DMS53 (cell line): ENCODE measurements at places on chromosomes 3 and 15.

- no peak for DNase-seq
Observed at GRCh38 chr15:44084770-44085169, 110.3 kb downstream of the FRMD5 start.

- peak; percentile 94 for DNase-seq
Observed at GRCh38 chr15:62569460-62570404, 404.6 kb upstream of the C2CD4B start.

DNA sequence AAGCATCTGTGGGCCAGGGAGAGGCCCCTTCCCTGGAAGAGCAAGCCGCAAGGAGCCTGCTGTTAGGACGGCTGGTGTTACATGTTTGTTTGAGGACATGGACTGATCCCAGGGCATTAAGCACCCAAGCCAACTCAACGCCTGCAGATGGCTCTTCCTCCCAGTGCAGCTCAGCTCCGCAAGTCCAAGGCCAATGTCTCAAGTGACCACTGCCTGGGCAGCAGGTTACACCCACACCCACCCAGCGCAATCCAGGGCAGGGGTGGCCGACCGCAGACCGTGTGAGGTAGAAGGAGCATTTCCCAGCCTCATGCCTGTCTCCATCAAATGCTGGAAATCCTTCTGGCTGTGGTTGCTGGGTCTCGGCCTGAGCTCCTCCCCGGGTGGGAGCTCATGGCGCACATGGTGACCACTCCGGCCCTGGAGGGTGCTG is 14.5 kb downstream of the GP5 start:
- DNase-seq: no peak

DNA sequence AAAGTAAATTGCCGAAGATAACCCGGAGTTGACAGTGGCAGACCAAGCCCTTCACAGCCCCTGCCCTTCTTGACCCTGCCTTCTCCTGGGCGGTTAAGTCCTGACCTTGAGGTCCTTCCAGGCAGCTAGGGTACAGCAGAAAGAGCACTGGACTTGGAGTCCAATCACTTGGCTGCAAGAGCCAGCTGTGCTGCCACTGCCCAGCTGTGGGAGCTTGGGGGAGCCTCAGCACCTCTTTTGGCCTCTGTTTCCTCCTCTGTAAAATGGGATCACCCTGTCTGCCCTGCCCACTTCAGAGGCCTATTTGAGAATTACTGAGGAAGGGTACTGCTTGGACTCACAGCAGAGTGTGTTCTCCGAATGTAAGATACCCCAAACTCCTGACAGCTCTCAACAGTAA is 66.2 kb upstream of the SMAD6 start:
- no peak for DNase-seq

DNA sequence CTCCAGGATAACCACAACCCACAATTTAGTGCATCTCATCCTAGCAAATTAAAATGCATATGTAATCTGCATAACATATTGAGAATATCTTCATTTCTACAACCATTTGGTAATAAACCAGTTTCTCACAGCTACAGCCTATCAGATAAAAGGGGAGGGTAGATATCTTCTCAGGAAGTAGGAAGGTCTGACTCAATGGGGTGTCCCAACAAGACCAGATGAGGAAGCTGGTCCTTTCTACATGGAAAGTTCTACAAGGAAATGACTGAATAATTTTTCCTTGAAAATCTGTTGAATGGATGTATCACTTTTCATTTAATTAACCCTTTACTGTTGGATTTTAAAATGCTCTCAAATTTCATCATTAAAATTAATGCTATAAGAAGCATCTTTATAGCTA is 17.4 kb upstream of the TMPRSS7 start:
- no peak for DNase-seq

DNA sequence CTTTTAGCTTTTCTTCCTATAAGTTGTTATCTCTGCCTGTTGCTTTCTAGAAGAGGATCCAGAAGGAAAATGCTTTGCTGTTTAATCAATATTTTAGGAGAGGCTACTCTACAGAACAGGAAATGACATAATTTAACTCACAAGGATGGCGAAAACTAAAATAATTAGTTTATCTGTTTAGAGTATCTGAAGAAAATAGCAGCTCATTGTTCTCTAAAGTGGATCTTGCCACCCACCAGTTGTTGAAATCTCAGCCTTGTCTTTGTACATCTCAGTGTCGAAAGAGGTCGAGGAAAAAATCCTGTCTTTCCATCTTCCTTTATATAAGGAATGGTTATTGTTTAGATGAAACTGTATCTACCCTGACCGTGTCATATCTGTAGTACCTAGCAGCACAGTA is 126.6 kb downstream of the ZNF609 start:
- DNase-seq: no peak

- no peak for DNase-seq
Observed at GRCh38 chr15:70547846-70548487, 215.4 kb downstream of the UACA start.
